ENCODE measurements at places on chromosomes 3 and 15.
A peak's percentile ranks its signal among the peaks of the same experiment; 100 is the strongest.

GRCh38 chr3:36918050-36918449, 26.8 kb downstream of the TRANK1 start:
- H3K36me3 ChIP-seq: no peaks in the 10 kb centered on the region
- H3K27me3 ChIP-seq: no peaks in the 10 kb centered on the region
- H3K4me1 ChIP-seq: peaks cover 15% of the 10 kb centered on the region
- no peak for DNase-seq
- no peak overlapping the region for H3K27ac ChIP-seq

GRCh38 chr15:61057376-61057775, 171.7 kb downstream of the RORA start:
- H3K27ac ChIP-seq: no peak overlapping the region
- DNase-seq: no peak
- no peaks in the 10 kb centered on the region for H3K27me3 ChIP-seq
- no peaks in the 10 kb centered on the region for H3K4me1 ChIP-seq
- no peak overlapping the region for H3K4me3 ChIP-seq

DNA sequence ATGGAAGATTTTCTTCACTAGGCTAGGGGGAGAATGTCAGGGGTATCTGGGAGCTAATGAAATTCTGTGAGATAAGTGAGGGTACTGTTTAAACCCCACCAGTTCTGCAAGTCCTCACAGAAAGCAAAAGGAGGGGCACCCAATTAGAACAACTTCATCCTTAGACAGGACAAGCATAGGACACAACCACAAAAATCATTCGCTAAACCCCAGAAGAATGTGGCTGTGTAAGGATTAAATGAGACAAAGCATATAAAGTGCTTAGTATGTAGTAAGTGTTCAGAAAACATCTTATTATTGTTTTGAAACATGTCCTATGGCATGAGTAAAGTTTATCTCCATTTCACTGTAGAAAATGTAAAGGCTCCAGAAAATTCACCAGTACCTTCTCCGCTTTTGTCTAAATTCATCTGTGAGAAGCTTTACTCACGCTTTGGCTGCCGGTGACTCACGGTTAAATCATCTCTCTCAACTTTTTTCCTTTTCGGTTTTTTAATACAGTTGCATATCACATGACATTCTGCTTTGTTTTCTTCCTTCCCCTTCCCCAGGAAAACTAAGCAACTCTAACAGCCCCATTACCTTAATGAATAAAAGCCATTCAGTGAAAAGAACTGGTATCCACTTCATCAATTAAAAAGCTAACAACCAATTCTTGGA, 1.7 kb downstream of the CLRN1 start:
- no peaks in the 10 kb centered on the region for H3K27me3 ChIP-seq
- H3K27ac ChIP-seq: no peak overlapping the region
- H3K4me3 ChIP-seq: no peak overlapping the region
- no peaks in the 10 kb centered on the region for H3K4me1 ChIP-seq

DNA sequence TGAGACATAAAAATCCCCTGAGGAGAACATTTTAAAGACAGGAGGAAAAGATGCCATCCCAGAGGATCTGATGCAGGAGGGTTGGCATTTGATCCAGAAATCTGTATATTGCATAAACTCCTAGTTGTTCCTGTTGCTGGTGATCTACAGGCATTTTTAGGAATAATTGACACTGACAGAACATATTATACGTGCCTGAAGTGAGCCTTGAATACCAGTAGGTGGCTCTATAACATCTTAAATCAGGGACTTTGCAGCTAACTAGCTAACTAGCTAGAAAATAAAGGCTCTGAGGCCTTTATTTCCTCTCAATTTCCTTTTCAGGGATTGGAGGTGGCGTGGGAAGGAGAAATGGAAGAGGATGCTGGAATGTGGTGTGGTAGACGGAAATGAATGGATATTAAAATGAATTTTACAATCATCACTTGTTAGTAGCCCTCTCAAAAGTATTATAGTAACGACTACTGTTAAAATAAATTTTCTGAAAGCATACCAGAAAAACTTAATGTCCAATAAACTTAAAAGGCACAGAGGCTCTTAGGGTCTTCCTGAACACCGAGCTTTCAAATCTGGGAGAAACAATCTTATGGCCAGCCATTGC, 73.8 kb upstream of the ZBED2 start:
- no peak overlapping the region for H3K4me3 ChIP-seq
- no peaks in the 10 kb centered on the region for H3K36me3 ChIP-seq
- no peak for DNase-seq
- H3K27me3 ChIP-seq: no peaks in the 10 kb centered on the region

DNA sequence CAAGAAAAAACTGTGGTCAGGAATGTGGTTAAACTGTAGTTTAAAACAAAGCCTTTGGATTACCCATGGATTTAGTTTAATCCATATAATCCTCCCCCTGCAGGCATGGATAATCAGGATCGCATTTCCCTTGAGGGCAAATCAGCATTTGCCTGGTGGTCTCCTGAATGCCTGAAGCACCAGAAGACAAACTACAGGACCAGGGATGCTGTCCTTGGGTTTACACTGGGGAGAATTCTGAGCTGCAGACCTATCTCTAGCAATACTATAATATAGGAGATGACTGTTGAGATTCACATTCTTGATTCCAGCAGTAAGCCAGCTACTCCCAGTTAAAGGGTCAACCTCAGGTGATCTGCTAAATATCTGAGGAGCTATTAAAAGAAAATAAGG, 10.6 kb downstream of the PIK3CB start:
- no peaks in the 10 kb centered on the region for H3K27me3 ChIP-seq
- DNase-seq: no peak
- no peaks in the 10 kb centered on the region for H3K4me1 ChIP-seq
- no peaks in the 10 kb centered on the region for H3K36me3 ChIP-seq
- H3K27ac ChIP-seq: no peak overlapping the region
- H3K4me3 ChIP-seq: no peak overlapping the region

DNA sequence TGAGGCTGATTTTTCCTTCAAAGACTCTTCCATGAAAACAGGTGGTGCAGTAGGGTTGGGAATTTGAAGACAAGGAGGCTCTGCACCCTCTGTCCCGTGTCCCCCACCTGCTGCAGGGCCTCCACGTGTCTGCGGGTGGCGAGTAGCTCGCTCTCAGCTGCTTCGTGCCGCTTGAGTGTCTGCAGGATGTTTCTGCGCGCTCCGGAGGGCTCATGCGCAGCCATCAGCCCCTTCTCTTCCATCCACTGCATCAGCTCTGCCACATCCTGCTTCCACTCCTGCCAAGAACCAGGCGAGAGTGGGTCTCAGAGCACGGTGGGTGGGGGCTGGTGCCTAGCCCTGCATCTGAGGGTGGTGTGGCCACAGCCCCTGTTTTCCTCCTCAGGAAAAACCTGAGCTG, 17.8 kb downstream of the SPTBN5 start:
- no peaks in the 10 kb centered on the region for H3K27me3 ChIP-seq
- no peak overlapping the region for H3K27ac ChIP-seq
- H3K4me3 ChIP-seq: no peak overlapping the region
- H3K36me3 ChIP-seq: no peaks in the 10 kb centered on the region

DNA sequence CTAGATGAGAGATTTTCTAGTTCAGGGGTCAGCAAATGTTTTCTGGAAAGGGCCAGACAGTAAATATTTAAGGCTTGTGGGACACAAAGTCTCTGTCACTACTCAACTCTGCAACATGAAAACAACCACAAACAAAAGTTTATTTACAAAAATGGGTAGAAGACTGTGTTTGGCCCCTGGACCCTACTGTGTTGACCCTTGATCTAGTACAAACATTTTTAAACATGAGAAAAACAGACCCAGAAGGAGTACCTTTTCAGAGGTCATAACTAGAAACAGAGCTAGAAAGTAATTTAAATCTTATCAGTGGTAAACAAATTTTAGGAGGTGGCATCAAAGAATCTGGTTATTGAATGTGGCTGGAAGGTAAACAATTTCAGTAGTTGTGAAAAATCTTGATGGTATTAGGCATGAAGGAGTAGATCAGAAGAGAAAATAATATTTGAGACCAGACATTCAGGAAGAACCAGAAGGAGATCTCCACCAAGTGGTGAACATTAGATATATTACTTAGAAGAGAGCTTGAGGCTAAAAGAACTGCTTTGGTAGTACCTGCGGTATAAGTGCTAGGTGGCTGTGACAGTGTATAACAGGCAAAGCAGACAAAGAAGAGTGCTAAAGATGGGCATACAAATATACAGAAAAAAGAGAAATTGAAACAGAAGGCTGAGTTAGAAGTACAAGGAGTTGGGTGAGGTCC, 101.7 kb downstream of the NR1I2 start:
- DNase-seq: no peak
- H3K27ac ChIP-seq: no peak overlapping the region
- no peaks in the 10 kb centered on the region for H3K36me3 ChIP-seq
- H3K4me3 ChIP-seq: no peak overlapping the region
- no peaks in the 10 kb centered on the region for H3K4me1 ChIP-seq

- no peaks in the 10 kb centered on the region for H3K27me3 ChIP-seq
- H3K36me3 ChIP-seq: no peaks in the 10 kb centered on the region
- no peak overlapping the region for H3K27ac ChIP-seq
- DNase-seq: no peak
- no peak overlapping the region for H3K4me3 ChIP-seq
Observed at GRCh38 chr3:176739159-176739558, 458.1 kb downstream of the TBL1XR1 start.

DNA sequence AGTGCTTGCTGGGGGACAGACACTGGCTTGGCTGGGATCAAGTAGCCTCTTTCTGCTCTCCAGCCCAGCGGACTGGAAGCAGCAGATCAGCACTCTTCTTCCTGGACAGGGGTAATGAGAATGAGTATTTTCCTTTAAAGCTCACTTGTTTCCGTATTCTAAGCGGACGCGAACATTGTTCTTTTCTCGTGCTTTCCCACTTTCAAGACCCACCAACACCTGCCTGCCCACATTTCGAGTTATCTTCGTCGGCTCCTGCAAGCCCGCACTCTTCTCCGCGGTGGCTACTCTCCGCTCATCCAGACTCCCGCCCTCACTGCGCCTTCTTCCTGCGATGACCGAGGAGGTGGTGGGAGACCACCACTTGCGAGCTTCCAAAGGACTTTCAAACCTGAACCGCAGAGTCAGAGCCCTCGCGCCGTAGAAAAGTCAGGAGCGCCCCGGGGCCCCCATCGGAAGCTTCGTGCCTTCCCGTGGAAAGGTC, 1.6 kb upstream of the PPM1L start:
- H3K27me3 ChIP-seq: peaks cover 5% of the 10 kb centered on the region
- peaks cover 21% of the 10 kb centered on the region for H3K4me1 ChIP-seq
- H3K4me3 ChIP-seq: peak overlapping the region; percentile 88
- H3K27ac ChIP-seq: peak overlapping the region; percentile 72
- H3K36me3 ChIP-seq: no peaks in the 10 kb centered on the region
- DNase-seq: peak; percentile 2
